HL-60 (cell line): ENCODE measurements at places on chromosomes 16 and 17.

- no peak for DNase-seq
Observed at GRCh38 chr16:14586637-14587305, 43.3 kb downstream of the PARN start.

DNA sequence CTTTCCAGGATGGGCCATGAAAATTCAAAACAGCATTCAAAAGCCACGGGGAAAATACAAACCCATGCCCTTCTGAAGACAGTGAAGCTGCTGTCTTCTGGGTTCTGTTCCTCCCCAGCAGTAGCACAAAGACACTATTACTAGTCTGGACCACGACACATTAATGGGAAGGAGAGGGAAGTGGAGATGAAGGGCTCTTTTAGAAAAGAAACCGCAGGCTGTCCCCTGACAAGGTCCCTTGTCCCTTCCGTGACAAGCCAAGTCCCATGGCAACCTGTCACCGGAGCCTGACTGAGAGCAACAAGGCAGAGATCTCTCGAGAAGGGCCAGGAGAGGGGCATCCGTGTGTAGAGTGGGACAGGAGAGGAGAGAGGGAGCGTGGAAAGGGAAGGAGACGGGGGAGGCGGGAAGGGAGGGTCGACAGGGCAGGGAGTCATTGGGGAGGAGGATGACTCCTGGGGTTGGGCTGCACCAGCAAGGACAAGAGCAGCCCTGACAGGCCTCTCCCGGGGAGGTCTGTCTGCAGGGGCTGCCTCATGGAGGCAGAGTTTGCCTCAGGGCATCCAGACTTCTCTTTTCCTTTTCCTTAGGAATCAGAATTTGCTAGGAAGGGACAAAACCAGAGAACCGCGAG is 436.2 kb downstream of the SLC39A11 start:
- no peak for DNase-seq

DNA sequence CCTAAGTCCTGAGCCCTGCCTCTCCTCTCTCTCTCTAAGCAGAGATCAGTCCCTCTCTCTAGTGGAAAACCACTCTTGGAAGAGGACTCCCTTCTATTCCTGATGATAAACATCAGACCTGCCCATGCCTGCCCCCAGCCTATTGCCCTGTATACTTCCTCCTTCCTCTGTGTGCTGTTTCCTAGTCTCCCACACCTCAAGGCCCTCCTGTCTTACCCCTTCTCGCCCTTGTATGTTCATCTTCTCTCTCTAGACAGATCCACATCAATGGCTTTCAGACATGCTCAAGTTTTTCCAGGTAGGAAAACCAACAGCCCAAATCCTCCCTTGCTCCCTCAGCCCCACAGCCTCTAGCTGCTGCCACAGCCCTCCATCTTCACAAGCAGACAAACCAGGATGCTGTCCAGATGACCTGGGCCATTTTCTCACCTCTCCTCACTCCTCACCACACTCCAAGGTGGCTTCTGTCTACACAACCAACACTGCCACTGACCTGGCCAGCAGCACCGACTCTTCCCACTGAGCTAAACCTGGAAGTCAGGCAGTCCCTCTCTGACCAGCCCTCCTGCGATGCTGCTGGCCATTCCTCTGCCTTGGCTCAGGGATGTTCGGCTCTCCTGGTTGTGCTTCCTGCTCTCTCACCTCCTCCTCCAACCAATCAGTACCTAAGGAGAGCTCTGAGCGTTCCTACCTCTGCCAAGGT is 36.3 kb downstream of the MARF1 start:
- DNase-seq, result no peak

DNA sequence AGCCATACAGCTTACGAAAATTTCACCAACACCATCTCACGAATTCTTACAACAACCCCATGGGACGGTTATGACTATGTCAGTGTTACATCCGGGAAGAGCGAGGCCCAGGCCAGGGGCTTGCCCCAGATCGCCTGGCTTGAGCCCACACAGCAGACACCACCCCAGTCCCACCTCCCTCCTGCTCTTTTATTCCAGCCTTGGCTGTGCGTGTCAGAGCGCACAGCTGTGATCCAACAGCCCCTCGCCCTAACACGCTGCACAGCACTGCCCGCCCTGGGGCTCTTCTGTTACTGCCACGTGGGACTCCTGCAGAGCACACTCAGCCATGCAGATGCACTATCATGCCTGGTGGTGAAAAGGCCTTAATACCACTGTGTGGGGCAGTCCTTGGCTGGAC is 127.9 kb downstream of the ENGASE start:
- DNase-seq, result no peak

GRCh38 chr16:23245268-23245667 is 56.8 kb upstream of the SCNN1B start:
- DNase-seq, result no peak
